ENCODE measurements at places on chromosomes 1 and 21.

DNA sequence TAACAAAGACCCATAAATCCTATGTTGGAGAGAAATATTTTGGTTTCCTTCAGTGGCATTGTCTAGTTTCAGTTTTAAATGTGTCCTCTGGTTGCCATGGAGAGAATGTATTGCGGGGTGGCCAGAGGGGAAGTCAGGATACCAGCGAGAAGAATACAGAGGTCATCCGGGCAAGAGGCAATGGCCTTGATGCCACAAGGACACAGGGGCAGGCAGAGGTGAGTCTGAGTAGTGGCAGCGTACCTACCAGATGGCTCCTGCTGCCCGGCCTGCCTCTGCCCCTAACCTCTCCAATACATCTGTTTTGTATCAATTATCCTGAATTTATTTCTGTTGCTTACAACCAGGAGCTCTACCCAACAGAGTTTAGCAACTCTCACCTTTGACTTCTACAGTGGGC is 14.9 kb downstream of the KLHDC7A start:
- no peak for DNase-seq

- DNase-seq, result no peak
Observed at GRCh38 chr1:48560577-48560976, 88.6 kb upstream of the SPATA6 start.

DNA sequence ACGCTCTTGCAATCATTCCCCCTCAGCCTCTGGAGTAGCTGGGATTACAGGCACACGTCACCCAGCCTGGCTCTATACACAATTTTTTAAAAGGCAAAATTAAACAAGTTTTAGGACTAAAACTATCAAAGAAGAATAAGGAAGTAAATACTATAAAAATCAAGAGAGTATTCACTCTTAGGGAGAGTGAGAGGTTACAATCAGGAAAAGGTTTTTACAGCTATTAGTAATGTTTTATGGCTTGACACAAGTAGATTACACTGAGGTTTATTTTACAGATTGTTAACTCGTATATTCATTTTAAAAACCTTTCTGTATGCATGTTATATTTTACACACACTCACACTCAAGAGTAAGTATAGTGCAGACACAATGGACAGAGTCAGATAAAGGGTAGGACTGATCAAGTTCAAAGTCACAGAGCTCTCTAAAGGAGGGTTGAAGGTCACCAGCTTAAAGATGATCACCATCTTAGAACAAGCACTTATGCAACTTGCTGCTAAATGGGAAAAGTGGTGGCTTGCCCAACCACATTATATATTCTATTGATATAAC is 77.9 kb upstream of the MAN1A2 start:
- DNase-seq, result no peak

DNA sequence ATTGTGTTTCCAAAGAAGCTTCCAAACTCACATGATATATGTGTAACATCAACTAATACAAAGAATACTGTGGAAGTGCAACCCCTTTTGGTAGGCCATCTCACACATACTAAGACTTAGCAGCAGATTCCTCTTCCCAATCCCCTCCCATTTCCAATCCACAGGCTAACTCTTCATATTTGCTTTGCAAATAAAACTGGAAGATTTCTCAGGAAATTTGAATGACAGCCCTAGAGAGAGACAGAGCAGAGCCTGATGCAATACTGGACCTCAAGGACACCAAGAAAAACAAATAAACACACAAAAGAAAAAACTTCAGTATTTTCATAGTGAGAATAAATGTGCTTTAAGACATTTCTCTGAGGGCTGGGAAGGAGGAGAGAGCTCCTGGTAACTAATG is 190.2 kb upstream of the BRINP3 start:
- no peak for DNase-seq

DNA sequence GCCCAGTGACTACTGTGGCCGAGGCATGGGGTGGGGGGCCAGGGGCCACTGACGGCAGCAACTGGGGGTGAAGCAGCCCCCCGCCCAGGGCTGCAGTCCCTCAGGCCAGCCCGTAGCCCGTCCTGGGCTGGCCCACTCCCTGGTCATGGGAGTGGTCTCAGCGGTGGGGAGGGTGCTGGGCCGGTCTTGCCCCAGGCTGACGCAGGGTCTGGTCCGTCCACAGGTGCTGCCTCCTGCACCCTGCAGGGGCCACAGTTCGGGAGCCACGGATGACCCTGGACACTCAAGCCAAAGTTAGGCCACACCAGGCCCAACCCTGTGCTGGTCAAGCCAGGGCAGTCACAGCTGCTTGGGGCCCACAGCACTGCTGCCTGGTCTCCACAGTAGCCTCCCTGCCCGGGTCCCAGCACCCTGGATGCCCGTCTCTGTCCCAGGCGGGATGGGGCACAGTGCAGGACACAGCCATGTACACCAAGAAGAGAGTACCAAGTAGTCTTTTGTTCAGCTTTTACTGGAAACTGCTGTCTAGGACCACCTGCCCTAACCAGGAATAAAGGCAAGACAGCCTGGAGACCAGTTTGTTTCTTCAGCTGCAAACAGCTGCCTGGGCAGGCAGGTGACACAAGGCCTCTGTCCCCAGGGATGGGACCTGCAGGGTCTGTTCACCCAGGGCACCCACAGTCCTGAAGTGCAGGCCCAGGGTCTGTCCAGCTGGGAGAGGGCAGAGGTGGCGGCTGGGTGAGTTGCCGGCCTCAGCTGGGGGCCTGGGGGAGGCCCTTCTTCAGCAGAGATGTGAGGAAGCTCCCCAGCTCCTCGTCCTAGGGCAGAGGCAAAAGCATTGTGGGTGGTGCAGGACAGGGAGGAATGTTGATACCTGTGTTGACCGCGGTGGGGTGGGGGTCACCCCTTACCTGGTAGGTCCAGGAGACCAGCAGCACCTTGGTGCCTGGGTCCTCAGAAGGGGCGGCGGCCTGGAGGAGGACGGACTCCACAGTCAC is 3.0 kb downstream of the PUSL1 start:
- DNase-seq, result no peak

DNA sequence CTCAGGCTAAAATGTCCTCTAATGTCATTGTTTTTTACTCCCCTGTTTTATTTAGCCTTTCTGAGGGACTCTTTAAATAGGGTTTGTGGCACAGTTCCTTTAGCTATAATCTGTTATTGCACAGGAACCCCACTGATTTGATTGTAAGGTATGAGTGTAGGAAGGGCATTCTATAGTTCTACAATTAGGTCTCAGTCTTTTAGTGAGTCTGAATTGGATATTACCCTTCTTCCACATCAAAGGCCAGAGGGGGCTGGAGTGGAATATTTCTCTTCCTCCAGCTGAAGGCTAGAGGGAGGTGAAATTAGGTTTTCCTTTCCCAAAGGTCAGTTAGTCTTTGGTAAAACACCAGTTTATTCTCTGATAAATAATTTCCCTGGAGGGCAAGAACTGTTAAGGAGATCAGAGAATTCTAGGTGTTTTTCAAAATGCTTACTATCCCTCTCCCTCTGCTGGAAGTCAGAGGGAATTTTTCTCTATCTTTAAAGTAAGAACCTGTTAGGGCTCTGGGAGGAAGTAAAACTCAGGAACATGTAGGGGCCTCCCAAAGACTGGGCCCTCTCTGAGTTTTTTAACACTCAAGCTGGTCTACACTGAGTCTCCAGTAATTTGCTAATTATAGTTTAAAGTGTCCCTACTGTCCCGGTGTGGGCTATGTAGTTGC is 176.3 kb upstream of the ZNHIT6 start:
- no peak for DNase-seq

GRCh38 chr21:39647476-39647875 is 34.7 kb downstream of the B3GALT5 start:
- no peak for DNase-seq

DNA sequence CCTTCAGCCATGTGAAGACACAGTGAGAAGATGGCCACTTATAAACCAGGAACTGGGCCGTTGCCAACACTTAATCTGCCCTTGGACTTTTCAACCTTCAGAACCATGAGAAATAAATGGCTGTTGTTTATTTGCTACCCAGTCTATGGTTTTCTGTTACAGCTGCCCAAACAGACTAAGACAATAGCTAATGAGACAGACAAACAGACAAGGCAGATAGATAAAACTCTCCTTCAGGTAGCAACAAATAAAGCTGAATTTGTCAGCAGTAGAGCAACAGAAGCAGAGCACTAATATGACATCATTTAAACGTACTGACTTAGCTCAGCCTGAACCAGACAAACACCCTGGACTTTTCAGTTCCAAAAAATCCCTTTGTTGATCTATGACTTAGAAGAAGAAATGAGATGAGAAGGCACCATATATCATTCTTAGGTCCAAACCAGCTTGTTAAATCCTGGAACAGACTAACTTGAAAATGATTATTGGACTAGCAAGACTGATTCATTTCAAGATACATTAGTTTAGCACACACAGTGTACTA is 27.0 kb downstream of the ZZZ3 start:
- no peak for DNase-seq

- DNase-seq, result no peak
Observed at GRCh38 chr1:235511470-235512240, 7.4 kb upstream of the B3GALNT2 start.

- DNase-seq, result no peak
Observed at GRCh38 chr1:167191958-167192357, 28.7 kb upstream of the POU2F1 start.

DNA sequence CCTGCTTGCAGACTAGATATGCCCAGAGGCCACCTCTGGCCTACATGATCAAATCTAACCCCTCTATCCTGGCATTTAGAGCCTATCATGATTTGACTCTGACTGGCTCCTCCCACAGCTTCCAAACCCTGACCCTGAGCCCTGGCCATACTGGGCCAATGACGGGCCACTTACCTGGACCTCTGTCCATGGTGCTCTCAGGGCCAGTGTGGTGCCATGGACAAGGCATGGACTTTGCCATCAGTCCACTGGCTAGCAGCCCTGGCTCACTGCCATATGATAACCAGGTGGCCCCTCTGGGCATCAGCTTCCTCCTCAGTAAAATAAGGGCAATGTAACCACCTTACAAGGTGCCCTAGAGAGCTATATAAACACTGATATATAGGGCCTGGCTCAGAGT is 713.4 kb downstream of the PTPRU start:
- no peak for DNase-seq

DNA sequence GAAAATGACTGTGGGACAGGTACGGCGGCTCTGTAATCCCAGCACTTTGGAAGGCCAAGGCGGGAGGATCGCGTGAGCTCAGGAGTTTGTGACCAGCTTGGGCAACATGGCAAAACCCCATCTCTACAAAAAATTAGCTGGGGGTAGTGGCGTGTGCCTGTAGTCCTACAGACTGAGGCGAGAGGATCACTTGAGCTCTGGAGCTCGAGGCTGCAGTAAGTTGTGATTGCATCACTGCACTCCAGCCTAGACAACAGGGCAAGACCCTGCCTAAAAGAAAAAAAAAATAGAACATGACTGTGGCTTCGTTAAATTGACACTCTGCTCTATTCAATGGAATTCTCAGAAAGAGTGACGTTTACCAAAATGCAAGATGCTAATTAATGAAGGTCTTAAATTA is 3.9 kb upstream of the DBT start:
- no peak for DNase-seq

- DNase-seq, result no peak
Observed at GRCh38 chr1:154809436-154810413, 60.4 kb downstream of the KCNN3 start.
